ENCODE measurements at places on chromosomes 12 and 14. TPM values are rescaled to one million over a fixed set of nuclear protein-coding genes. Genes with fewer than 3 reads are reported as not detected.
A peak's percentile ranks its signal among the peaks of the same experiment; 100 is the strongest.

DNA sequence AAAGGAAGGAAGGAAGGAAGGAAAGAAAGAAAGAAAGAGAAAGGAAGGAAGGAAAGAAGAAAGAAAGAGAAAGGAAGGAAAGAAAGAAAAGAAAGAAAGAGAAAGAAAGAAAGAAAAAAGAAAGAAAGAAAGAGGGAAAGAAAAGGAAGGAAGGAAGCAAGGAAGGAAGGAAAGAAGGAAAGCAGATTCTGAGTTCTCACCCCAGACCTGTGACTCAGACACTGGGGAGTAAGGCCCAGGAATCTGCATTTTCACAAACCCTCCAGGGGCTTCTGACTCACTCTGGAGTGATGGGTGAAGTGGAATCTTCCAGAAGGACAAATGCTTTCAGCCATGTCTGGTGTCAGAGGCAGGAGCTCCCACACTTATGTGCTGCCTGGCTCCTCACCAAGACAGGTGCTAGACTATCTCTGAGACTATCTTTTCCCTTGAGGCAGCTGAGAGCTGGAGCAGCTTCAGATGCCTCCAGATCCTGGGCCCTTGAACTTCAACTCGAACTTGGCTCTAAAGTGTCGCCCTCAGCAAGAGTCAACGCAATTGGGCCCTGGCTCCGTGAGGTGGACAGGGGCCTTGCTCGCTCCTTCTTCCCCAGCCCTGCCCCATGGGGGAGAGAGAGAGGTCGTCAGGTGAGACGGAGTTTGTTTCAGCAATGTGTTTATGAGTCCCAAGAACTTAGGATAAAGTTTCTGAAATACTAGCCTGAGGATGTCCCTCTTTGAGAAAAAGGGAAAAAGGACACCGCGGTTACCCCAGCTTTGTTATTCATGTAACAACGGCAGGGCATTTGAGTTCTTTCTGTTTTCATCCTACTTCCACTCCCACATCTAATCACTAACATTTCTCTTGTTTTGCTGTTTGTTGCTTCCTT is 19.8 kb upstream of the SCARB1 start:
- no peak for DNase-seq

- DNase-seq: no peak
These were observed 21.1 kb downstream of the RASSF8 start for GRCh38 chr12:25979563-25979962.

DNA sequence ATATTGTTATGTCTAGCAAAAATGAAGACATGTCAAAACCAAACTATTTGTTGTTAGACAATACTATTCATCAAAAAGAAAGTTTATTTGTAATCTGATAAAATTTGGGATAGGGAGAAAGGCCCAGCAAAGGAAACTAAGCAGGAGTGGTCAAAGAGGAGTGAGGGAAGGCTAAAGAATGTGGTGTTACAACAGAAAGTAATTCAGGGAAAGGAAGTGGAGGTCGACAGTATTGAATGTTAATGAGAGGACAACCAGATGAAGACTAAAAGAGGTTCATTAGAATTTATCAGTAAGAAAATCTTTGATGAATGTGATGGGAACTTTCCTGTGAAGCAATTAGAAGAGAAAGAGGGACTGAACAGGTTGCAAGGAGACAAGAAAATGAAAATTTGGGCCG is 33.9 kb downstream of the PLCZ1 start:
- DNase-seq: no peak

DNA sequence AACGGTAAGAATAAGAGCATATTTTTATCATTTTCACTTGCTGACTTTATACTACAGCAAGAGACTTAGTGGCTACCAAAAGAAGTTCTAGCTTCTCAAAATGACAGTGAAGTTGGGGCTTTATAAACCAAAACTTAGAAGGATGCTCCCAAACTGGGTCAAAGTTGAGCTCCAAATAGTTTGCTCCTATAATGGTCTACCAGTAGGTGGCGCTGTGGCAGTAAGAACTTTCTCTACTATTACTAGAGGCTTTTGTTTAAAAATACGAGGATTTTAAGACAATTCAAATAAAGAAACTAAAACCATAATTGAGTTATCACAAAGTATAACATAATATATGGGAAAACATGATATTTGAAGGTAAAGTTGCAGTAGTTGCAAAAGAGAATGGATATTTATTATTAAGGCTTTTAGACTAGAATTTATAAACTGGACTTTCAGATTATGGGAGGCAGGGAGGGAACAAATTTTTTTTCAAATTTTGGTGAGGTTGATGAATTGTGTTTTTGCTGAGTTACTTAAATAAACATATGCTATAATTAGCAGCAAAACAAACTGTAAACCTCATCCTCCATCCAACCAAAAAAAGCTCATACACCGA is 75.0 kb downstream of the TGFB3 start:
- DNase-seq: peak; percentile 36

DNA sequence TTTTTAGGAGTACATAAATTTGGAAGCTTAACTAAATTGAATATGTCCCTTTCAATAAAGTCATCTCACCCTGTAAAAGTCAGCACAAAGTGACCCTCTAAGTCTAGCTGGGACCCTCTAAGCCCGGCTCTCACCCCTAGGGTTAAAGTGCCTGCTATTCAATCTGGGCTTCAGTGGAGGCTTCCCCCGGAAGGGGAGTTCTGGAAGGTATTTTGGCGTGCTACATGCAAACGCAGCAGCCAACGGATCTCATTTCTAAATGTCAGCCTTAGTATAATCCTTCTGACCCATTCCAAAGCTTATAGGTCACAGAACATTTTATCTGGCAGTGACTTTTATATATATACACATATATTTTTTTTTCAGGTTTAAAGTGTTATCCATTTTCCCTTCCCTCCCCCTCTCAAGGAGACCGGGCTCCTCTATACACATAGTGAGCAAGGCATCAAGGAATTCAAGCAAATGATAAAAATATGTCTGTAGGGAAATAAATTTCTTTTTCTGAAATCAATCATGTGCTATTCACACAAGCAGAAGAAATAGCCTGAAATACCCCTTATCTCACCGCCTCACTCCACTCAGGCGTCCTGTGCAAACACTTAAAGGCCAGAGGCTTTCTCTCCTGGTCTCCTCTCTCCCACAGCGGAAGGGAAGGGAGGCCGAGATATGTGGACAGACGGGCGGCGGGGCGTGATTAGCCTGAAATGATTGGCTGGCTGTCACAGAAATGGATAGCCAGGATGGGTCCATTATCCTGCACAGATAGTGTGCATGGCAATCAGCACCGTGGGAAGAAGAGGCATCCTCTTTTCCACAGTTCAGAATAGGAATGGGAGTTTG is 301.7 kb downstream of the GALC start:
- DNase-seq: no peak

GRCh38 chr14:96126339-96126782 is 78.3 kb upstream of the BDKRB2 start:
- no peak for DNase-seq

DNA sequence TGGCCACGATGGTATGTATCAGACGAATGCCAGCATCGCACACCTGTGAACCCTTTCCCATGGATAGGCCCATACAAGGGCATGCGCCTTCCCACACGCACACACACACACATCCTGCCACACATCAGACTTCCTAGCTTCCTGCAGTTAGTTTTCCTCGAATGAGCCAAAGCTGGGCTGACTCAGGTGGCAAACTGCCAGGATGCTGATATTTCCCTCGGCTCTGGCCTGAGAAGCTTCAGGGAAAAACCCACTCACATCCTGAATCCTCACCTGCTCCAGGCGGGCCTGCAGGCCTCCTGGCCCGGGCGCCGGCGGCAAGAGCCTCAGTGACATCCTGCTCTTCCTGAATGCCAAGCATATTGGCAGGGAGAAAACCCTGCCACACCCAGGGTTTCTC is 22.4 kb downstream of the CALM1 start:
- peak; percentile 78 for DNase-seq

- no peak for DNase-seq
These were observed 91.5 kb downstream of the FBXW8 start for GRCh38 chr12:117002051-117002817.

- DNase-seq: no peak
These were observed 174.3 kb upstream of the BCL2L14 start for GRCh38 chr12:11896417-11896929.

GRCh38 chr12:63052696-63053095 is 98.3 kb downstream of the AVPR1A start:
- DNase-seq: no peak

DNA sequence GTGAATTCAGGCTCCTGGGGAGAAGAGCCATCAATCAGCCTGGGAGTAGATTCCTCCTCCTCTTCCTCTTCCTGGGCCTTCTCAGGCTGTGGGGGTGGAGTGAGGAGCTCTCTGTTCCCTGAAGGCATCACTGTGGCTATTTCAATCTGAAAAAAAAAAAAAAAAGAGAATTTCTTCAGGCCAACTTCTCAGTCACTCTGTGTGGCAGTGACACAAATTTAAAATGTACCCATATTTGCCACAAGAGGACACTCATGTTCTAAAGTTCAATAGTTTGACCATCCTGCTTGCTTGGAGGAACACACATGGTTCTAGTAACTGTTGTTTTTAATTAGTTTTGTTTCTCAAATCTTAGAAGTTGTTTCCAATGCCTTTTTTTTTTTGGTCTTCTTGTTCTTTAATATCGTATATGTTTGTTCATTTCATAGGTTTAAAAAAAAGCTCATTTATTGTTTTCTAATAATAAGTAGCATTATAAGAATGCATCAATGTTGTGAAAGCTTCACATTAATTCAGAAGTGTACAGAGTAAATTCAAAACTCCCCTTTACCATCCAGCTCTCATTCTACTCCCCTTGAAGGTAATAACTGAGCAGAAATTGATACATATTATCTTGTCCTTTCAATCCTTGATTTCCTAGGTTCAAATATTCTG is 23.3 kb upstream of the CCER1 start:
- DNase-seq: peak; percentile 52

DNA sequence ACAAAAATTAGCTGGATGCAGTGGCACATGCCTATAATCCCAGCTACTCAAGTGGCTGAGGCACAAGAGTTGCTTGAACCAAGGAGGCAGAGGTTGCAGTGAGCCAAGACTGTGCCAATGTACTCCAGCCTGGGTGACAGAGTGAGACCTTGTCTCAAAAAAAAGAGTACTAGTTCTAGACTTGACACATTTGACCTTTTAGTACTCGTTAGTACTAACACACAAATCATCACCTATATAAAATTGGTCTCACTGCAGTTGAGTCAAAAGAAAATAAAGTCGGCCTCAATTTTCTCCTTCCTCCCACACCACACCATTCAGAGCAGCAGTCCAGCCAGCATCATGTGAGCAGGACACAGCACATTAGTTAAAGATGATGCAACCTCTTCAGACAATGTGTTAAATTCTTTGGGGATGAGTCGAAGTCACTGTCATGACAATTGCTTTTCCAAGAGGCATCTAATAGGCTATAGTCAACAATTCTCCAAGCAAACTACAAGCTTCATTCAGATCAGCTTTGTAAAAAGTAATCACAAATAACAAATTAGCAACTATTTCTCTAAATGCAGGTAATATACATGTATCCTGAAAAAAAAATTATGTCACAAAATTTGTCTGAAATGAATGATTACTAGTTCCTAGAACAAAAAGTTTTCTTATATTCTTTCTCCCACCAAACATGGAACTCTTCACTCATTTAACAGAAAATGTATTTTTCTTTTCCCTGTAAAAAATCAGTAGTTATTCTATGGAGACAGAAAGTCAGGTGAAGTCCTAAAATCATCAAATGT is 55.6 kb downstream of the CLIP1 start:
- DNase-seq: no peak

GSKIP gene
- 24.3 TPM for total RNA-seq

DNA sequence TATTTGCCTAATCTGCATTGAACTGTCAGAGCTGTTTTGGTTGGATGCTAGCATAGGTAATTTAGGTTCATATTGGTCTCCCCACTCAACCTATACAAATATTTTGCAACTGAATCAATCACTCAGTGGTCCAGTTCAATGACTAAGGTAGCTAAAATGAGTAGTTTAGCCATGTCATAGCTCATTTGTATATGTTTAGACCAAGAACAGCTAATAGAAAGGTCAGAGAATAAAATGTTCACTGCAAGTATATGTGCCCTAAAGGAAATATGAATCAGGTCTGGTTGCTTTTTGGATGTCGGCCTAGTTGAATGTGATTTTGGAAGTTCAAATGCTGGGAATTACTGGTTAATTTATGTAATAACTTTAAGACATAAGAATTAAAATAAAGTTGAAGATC is 883.9 kb downstream of the LRFN5 start:
- no peak for DNase-seq

NFE2 gene
- total RNA-seq: 1.3 TPM

FIGNL2 gene
- 1.3 TPM for total RNA-seq

- DNase-seq: no peak
These were observed 157.6 kb upstream of the VASH1 start for GRCh38 chr14:76603713-76604112.

SERPINA3 gene
- total RNA-seq: 0.73 TPM

TRHDE gene
- 31.1 TPM for total RNA-seq

- DNase-seq: no peak
These were observed 844 bp downstream of the GLTP start for GRCh38 chr12:109879351-109880042.

ALX1 gene
- total RNA-seq: not detected

DCAF4 gene
- total RNA-seq: 10.2 TPM

SDSL gene
- total RNA-seq: 1.7 TPM

DNA sequence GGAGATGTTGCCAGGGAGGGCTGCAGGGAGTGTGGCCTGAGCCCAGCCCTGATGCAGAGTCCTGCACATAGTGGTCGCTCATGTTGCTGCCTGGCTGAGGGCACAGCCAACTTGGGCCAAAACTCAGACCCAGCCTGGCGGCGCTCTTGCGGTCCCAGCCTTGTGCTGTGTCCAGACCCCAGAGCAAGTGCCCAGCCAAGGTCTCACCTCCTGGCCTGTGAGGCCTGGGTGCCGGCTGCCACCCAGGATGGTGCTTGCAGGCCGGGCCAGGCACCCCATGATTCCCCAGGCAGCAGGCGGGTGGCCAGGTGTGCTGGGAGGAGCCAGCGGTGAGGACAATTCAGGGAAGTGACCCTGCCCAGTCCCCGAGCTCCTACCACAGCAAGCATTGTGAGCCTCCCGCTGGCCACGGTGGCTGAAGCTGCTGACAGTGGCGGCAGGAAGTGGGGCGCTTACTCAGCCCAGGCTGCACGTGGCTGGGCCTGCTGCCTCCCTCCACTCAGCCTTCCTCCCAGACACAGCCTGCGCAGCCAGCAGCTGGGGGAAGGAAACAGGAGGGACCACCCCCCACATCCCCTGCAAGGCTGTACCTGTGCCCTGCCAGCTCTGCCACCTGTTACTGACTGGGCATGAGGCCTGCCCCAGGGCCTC is 17.7 kb upstream of the PGF start:
- no peak for DNase-seq

- DNase-seq: no peak
These were observed 17.9 kb downstream of the SNAPC1 start for GRCh38 chr14:61780125-61780524.

LRRC10 gene
- not detected for total RNA-seq

GRCh38 chr12:1318327-1319031 is 275.9 kb downstream of the FBXL14 start:
- peak; percentile 54 for DNase-seq

DNA sequence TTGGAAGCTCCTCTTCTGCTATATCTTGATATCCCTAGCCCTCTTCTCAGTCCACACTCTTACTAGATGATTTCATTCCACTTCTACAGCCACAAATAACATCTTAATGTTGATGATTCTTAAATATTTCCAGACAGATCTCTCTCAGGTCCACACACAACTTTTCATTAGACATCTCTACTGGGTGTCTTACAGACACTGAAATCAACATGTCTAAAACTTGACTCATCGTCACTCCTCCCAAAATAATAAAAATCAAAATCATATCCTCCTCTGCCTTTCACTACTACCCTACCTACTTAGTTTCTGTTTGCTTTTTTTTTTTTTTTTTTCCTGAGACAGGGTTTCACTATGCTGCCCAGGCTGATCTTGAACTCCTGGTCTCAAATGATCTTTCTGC is 11.9 kb downstream of the PRDM4 start:
- no peak for DNase-seq

- no peak for DNase-seq
These were observed 12.0 kb downstream of the TFCP2 start for GRCh38 chr12:51160814-51161459.

ACOT4 gene
- 0.45 TPM for total RNA-seq

MYBPC1 gene
- 2.0 TPM for total RNA-seq
